ENCODE measurements at places on chromosomes 6 and 20.

DNA sequence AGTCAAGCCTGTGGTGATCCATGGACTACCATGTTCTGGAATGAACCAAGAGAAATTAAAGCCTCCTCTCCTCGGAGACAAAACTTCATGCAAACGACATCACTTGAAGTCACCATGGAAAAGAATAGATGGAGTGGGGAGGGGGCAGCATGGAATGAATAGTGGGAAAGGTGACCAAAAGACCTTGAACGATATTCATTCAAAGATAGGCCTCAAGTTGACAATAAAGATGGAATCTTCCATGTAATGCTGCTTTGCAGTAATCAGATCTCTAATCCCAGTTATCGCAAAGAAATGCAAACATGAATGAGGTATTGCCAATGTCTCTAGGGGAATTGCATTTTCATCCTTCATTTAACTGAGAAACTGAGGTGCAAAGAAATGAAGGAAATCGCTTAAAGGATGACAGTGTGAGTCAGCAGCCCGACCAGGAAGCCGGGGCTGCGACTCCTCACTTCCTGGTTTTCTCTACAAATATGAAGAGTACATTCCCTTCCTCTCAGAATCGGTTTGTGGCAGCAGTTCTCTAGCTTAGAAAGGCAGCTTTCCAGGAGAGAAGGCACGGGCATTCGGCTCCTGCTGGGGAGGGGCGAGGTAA lies 65.6 kb upstream of the RREB1 start:
- no peak for DNase-seq

DNA sequence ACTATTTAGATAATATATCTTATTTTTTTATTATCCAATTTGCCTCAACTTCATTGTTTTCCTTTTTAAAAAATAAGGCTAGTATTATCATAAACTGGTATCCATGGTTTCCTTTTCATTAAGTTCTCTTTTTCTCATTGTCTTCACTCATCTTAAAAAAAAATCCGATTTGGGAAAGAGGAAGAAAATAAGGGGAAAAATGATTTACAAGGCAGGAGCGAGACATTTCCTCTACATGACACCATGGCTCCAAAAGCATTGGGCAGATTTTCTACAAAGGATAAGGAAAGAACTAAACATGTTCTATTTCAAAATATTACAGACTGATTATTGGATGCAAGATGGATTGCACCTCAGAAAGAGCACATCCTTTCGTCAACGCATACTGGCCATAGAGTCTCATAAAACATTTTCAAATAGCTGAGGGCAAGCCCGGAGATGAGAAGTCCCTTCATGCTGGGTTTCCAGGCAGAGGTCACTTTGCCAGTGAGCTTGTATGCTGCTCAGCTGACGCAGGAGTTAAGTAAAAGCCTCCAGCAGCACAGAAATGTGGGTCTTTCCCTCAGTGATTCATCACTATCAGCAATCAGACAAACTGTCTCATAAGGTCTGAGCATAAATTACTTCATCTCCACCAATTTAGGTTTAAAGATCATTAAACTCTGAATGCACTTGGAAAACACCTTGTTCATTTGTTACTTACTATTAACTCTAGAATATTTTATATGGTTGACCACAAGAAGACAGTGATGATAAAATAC lies 129.0 kb upstream of the TNFAIP3 start:
- no peak for DNase-seq

DNA sequence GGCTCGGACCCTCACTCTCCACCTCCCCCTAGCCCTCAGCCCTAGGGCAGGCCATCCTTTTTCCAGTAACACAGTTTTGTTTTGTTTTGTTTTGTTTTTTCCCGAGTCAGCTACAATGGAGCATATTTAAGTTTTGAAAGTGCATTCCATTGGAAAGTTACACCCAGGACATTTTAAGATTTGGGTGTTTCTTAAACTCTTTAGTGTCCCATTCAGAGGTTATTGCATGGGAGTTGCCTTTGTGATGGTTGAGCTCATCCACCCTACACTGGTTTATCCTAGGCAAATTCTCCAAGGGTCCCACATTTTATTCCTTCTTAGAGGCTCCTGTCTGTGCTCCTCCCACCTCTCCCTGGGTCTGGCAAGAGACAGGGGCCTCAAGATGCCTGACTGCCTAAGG lies 58.9 kb downstream of the THBS2 start:
- no peak for DNase-seq

DNA sequence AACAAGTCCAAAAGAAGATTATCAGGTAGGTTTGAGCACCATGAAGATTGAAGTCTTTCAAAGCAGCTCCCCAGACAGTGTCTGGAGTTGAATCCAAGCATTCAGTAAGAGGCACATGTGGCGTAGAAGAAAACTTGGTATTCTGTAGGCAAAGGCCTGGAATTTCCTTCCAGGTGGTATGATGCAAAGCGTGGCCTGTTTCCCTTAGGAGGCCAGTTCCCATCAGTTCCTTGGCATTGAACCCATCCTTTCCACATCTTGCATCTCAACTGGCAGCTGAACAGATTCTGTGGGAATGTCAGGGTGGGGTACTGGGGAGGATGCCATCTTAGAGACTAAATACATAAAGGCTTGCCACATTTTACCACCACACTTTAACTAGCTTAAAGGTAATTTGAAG lies 516.0 kb downstream of the BTBD3 start:
- no peak for DNase-seq

GRCh38 chr6:2658788-2659187 lies 91.9 kb downstream of the MYLK4 start:
- DNase-seq: no peak

DNA sequence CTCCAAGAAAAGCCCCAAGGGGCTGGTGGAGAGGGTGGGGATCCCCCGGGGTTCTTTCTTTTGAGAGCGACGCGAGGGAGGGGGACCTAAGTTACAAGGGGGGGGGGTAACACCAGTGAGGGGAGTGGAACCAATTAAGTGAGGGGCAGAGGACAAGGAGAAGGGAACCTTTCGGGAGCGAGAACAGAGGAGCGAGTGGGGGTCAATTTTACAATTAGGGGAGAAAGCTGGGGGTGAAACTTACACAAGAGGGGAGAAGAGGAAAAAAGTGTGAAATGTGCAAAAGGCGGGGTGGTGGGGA lies 548 bp downstream of the SALL4 start:
- DNase-seq: no peak

Measured in stimulated activated CD8-positive, alpha-beta memory T cell treated with anti-CD3 and anti-CD28 coated beads, Interleukin-15, amount 100 ng/mL, for 48 hours (primary cell).